Adrenal gland (tissue), 19 donors: ENCODE measurements at places on chromosomes 5 and 9.
A peak's percentile ranks its signal among the peaks of the same experiment; 100 is the strongest.

GRCh38 chr9:125683486-125683885 is 23.5 kb downstream of the MAPKAP1 start:
- DNase-seq, result no peak

DNA sequence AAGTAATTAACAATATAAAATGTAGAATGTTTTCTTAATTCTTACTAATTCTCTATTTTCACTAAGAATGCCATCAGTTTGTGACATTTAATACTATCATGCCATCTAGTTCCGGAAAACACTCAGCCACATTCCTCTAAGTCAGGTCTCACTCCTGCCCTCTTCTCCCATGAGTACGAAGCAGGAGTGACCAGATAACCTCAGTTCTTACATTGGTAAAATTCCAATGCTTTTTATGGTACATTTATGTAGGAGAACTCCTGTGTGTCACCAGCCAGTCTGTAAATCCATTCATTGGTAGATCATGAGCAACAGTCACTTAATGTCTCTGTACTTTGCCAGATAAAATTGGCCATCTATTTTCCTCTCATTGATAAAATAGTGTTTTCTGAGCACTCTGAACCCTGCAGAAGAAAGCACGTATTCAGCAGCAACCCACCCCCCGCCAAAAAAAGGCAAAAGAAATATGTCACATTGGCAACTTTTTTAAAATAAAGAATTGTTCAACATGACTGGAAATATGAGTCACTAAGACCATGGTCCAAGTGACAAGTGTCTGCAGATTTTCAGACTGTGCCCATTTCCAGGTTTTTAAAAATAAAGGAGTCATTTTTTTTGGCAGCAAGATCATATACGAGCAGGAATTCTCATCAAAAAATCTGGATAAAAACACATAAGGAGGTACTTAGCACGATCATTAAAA is 11.8 kb downstream of the GLIS3 start:
- DNase-seq, result no peak

DNA sequence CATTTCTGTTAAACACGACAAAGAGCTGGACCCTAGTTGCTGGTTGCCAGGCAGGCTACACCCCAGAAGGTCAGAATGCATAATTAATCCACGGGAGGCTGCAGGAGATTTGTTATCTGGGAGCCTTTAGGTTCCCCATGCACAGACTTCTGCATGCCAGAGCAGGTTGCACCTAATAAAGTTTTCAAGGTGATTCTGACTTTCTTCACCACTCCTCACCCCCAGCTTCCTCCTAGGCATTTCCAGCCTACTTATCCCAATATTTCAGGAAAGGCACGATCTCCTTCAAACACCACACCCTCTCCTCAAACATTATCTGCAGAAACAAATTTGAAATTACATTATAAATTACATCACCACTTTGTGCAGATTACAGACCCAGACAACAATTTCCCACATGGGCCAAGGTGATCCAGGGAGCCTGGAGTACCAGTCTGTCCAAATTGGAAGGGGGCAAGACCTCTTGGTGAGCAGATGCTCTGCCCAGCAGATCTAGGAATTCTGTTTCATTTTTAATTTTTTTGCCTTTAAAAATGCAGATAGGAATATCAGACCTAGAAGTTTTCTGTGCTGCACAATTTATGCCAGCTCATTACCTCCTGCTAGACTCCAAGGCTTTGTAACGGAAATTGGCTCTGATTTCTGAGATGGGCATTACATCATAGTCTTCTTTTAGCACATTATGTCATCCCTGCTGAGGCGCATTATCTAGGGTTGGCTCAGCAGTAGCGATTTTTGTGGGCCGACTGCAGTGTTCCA is 363.4 kb upstream of the SLC30A5 start:
- peak; percentile 44 for DNase-seq

DNA sequence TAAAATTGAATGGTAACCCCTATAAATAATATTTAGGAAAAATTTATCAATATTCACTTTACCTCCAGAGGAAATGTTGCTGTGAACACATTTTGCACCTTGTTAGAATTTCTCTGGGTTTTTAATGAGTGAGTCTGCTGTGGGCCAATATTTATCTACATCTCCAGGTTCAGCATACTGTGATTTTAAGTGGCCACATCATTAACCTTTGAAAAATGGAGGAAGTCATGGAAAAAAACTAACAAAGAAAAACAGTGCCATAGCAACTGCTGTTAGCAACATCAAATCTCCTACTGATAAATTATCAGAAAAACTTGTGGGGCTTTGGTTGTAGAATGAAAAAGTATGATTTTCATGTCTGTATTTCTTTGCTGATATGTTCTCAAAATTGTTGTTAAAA is 55.0 kb downstream of the CD180 start:
- DNase-seq, result no peak

DNA sequence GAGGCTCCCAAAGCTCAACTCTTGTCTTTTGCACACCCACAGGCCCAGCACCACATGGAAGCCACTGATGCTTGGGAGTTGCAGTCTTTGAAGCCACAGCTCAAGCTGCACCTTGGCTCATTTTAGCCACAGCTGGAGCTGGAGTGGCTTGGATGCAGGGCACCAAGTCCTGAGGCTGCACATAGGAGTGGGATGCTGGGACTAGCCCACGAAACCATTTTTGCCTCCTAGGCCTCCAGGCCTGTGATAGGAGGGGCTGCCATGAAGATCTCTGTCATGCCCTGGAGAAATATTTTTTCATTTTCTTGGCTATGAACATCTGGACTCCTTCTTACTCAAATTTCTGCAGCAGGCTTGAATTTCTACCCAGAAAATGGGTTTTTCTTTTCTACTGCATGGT is 438.5 kb upstream of the TNC start:
- DNase-seq, result no peak

DNA sequence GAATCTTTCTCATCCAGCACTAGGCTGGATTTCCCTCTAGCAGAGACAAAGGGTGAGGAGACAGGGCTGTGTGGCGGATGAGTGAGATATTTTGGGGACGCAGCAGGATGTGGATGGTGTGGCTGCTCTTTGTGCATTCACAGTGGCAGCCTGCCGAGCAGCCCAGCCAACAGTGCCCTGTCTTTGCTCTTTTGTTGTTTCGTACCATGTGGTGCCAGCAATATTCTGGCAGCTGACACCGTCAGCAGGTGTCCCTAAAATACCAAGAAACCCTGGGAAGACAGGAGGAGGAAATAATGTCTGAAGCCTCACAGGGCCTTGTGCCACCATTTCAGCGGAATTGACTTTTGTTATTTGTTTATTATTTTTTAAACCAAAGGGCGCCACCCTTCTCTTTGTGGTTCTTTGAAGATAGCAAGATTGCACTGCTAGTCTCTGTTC is 141.4 kb downstream of the CCDC192 start:
- no peak for DNase-seq

DNA sequence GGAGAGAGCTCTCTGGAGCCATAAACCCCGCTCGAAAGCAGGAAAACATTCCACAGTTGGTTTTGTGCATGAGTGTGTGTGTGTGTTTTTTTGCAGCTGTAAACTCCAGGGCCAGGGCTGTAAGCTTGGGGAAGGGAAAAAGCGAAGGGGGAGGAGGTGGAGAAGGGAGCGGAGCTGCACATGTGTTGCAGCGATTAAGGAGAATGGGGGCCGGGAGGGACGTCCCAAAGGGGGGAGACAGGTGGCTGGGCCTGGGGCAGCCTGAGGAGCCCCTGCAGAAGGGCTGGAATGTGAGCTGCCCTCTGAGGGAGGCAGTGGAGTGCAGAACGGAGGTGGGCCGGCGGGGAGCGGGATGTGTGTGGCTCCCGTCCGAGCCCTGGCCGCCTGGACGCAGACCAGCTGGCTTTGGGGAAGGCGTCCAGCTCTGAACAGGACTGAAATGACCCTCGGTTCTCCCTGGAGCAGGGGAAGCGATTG is 2.7 kb upstream of the MYMK start:
- DNase-seq, result no peak

DNA sequence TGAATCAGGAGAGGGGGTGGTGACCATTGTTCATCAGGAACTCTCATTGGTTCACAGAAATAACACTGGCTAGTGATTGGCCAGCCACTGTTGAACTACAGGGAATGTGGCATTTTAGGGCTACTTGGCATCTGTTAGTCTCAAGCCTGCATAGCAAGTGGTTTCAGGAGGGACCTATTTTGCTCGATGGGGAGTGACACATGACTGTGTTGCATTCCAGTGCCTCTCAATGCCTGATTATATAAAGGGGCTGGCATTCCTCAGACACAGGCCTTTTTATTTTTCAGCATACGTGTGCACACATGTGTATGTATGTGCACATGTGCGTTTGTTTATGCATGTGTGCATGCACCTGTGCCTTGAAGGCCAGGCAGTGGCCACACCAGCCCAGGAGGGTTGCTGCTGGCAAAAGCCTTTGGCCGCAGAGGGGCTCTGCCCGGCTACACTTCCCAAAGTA is 23.2 kb downstream of the FGD3 start:
- no peak for DNase-seq

- no peak for DNase-seq
Measured at GRCh38 chr9:74035786-74036185, 461.3 kb upstream of the RORB start.

DNA sequence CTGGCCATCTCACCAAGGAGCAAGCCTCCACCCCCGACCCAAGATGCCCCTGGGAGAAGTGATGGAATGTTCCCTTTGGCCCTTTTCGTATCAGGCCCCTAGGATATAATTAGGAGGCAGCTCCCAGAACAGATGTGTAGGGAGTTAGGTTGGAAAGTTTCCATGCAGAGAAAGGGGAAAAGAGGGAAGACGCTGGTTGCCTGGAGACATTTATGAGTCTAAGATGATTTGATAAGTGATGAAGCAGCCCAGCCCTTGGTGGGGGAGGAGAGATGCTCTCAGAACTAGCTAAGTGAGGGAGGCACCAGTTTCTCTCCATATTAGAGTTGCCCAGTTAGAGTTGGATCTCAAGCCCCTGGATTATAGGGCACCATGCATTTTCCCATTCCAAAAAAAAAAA is 137.5 kb downstream of the GNA14 start:
- no peak for DNase-seq

GRCh38 chr9:129333617-129334104 is 155.6 kb upstream of the IER5L start:
- no peak for DNase-seq

DNA sequence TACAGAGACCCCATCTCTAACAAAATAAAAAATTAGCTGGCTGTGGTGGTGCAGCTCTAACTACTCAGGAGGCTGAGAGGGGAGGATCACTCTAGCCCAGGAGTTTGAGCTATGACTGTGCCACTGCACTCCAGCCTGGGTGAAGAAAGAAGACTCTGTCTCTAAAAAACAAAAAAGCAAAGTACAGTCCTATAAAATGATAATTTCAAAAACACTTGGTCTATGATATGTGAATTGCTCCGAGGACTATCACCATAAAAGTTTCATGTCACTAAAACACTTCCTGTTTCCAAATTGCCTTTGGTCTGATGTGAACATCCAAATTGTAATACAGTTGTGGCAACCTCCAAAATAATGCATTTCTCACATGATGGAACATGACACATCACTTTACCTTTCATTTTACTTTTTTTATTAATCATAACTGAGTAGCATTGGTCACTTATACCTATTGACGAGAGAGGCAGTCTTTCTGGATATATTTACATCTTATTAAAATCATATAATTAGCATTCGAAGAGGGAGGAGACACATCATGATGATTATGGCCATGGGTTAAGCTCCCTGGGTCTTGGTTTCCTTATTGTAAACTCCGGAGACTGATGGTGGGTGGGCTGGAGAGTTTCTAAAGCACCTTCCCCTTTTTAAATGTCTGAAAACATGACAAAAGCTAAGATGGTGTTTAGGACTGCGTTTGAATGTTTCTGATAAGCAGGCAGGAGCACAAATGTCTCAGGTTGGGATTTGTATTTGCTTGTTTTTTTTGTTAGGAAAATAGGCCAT is 25.8 kb upstream of the CD180 start:
- DNase-seq, result no peak

GRCh38 chr5:149680810-149681221 is 49.3 kb upstream of the PPARGC1B start:
- peak; percentile 46 for DNase-seq

GRCh38 chr9:95071450-95071849 is 246.1 kb downstream of the FANCC start:
- no peak for DNase-seq

DNA sequence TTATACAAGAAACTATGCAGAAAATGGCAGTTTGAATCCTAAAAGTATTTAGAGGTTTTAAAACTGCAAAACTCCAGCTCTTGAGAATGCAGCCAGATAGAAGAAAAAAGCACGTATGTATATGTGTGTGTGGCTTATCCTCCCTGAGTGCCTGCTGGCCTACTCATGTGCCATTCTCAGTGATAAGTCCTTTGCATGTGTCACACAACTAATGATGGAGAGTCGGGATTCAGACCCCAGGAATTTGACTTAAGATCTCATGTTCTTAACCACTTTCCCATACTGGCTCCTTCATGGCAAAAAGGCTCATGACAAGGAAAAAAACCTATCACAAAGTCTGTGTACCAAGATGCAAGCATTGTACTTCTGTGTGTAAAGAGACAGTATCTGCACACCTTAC is 26.6 kb downstream of the SMARCA2 start:
- DNase-seq, result no peak

- DNase-seq, result no peak
Measured at GRCh38 chr5:174545926-174546325, 178.5 kb upstream of the MSX2 start.

GRCh38 chr9:87547671-87548081 is 50.0 kb downstream of the DAPK1 start:
- DNase-seq, result no peak

- no peak for DNase-seq
Measured at GRCh38 chr9:12185856-12186255, 507.3 kb upstream of the TYRP1 start.

GRCh38 chr5:95048628-95049027 is 236.3 kb downstream of the MCTP1 start:
- DNase-seq, result no peak

GRCh38 chr5:79962575-79963222 is 28.4 kb downstream of the MTX3 start:
- no peak for DNase-seq

DNA sequence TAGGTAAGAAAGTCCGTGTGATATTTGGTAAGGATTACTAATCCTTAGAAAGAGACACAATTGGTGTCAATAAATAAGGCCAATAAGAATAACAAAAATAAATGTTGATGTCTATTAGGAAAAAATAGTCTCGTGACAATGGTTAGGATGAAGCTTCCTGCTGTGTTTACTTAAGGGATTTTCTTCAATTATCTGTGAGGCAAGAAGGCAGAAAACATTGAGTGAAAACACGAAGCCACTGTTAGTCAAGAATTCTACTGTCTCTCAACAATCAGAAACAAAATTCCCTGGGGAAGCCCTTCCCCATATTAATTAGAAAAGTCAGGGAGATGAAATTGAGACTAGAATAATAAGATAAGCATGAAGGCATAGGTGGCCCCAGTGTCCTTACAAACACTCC is 149.0 kb downstream of the SYK start:
- no peak for DNase-seq

- no peak for DNase-seq
Measured at GRCh38 chr5:117872798-117873368, 1115.5 kb downstream of the DTWD2 start.

GRCh38 chr9:137058521-137059234 is 4.8 kb upstream of the ENTPD2 start:
- no peak for DNase-seq

- DNase-seq, result no peak
Measured at GRCh38 chr5:140713562-140714094, 13.4 kb downstream of the ZMAT2 start.

GRCh38 chr9:77817590-77818311 is 169.6 kb upstream of the GNA14 start:
- no peak for DNase-seq
